Stimulated activated naive CD8-positive, alpha-beta T cell treated with anti-CD3 and anti-CD28 coated beads, Interleukin-15, Interleukin-2, amounts not matched to agents 100 U/mL and 50 U/mL, for 24 hours (primary cell): ENCODE measurements at places on chromosomes 4 and X.

DNA sequence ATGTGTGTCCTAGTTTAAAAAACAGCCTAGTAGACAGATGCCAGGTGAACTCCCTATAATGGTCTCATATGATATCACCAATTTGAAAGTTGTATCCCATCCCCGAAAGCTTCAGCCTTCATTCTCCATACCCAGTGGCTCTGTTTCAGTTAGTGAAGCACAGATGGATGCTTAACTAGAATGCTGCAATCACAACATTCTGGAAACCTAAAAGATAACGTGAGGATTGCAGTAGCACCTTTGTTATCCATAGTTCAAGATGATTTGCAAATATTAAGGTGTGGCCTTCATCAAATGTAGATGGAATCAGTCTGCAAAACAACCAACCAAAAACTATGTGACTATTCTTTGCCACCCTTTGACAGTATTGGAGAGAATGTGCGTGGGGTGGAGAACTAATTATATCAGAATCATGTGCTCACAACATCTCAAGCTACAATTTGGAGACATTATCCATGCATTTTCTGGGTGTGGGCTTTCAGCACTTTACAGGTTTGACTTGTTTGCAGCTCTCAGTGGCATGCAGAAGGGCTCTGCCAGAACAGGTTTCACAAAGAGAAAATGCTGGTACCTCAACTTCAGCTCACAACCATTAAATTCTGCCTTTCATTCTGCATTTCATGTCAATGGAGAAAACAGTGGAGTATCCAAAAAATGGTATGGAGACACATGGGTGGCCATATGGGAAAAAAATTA lies 18.3 kb upstream of the PPID start:
- DNase-seq, result no peak

GRCh38 chr4:41471126-41472071 lies 66.6 kb upstream of the LIMCH1 start:
- DNase-seq, result no peak

DNA sequence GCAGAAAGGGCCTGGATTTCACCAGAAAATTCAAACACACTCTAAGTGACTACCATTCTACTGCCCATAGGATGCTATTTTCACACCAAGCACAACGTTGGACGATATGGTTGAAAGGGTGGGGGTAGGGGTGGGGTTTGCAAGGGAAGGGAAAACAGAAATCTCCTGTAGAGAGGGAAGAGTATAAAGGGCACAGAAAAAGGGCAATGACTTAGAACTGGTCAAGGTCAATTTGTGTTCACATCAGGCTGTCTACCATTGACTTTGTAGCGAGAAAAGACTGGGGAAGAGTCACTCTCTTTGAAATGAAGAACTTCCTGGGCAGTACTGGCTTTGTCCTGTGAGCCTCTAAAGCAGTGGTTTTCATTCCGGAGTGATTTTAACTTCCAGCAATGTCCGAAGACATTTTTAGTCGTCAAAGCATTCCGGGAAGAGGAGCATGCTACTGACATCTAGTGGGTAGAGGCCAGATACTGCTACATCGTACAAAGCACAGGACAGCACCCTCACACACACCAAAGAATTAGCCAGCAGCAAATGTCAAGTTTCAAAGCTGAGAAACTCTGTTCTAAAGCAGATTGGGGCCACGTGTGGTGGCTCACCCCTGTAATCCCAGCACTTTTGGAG lies 48.4 kb upstream of the SLC7A3 start:
- peak; percentile 2 for DNase-seq

DNA sequence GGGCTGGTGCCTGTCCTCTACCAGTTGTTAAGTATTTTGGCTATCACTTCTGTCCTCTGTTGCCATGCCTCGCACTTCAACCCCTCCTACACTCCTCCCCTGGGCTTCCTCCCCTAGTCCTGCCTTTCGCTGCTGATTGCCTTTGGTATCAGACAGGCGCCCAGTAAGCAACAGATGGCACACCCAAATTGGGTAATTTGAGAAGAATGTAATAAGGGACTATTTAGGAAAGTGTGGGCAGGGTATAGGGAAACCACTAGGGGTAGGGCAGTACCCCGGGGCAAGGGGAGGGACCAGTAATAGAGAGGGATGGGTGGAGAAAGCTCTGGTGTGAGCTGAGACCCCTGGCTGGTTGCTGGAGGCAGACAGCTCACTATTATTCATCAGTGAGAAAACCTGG lies 172.7 kb upstream of the USP9X start:
- DNase-seq, result no peak

DNA sequence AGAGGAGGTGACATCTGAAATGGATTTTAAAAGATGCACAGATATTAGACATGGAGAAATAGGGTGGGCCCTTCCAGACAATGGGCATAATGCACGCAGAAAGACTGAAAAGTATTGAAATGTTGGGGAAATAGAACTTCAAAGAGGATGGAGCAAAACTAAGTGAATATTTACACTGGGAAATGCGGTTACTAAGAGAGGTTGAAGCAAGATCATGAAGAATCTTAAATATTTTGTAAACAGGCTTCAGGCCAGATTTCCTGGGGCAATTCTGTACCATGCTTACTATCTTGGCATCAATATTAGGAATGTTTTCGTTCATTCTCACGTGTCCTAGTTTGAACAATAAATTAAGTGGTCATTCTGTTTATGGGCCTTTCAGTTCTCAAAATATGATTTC lies 216.3 kb downstream of the ADAMTS3 start:
- DNase-seq, result no peak

DNA sequence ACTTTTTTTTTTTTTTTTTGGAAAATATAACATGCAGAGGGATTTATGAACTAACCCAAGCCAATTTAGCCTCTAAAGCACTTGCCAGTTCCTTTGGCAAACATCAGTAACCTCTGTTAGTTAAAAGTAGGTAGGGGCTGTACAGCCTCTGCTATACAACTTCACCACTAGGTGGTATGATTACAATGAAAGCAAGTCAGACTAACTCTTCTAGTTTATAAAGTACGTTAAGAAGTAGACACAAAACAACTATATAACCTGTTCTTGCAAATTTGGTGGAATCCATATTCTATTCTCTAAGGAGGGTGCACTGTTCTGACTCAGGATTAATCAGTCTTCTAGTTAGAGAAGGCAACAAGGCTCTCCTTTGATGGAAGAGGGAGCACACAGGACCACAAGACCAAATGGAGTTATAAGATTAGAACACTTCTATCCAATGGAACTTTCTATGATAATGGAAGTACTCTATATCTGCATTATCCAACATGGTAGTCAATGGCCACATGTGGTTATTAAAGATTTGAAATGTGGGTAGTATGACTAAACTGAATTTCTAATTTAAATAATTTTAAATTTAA lies 12.8 kb downstream of the AIMP1 start:
- no peak for DNase-seq

- DNase-seq, result no peak
Measured at GRCh38 chr4:9988363-9988749, 32.9 kb downstream of the SLC2A9 start.

DNA sequence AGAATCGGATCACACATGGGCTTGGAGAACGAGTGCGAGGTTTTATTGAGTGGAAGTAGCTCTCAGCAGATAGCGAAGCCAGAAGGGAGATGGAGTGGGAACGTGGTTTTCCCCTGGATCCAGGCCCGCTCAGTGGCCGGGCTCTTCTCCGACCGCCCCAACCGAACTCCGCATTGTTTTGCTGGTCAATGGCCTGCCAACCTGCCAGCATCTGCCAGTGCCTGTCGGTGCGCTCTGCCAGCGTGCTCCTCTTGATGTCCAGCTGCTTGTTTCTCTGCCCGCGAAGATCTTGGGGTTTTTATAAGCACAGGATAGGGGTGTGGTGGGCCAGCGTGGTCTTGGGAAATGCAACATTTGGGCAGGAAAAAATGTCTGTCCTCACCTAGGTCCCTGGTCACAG lies 5.6 kb upstream of the SYTL5 start:
- DNase-seq, result no peak

DNA sequence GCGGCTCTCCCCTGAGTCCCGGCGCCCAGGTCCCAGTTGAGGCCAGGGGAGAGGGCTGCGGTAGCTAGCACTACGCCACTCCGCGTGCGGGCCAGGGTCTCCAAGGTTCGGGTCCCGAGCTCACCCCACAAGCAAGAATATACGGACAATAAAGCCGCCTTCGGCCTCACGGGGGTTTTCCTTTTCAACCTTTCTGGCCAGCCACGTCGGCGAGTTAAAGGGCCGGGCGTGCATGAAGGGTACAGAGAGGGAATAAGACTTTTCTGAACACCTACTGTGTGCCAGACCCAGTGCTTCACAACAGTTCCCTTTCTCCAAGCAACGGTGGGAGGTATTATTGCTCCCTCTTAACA lies 138.5 kb upstream of the ZIC3 start:
- DNase-seq, result no peak

DNA sequence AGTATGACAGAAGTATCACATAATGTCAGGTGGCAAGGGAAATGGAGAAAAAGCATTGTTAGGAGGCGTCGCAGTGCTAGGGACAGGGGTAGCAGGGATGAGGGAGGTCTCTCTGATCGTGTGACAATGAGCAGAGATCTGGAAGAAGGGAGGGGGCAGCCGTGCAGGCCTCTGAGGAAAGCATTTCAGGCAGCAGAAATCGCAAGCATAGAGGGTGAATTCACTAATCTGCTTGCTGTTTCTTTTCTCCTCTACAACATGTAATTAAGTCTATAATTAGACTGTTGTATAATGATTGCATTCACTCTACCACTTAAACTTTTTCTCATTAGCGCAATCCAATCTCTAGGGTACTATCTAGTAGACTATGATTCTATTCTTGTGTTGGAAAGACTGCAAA lies 9.1 kb downstream of the CYP4V2 start:
- no peak for DNase-seq

DNA sequence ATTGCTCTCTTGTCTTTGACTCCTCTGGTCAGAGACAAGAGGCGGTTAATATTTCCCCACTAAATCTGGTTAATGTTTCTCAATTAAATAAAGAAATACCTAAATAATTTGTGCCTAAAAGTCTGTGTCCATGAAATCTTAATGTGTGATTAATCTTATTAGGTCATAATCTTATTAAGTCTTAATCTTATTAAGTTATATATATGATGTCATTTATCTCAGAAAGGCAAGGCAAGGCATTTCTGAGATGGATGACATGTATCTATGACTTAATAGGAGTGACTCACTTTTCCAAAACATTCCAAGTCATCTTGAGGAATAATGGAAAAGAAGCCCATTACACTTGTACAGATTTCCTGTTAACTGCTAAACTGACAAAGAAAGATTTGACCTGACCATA lies 74.7 kb downstream of the TRAM1L1 start:
- no peak for DNase-seq

DNA sequence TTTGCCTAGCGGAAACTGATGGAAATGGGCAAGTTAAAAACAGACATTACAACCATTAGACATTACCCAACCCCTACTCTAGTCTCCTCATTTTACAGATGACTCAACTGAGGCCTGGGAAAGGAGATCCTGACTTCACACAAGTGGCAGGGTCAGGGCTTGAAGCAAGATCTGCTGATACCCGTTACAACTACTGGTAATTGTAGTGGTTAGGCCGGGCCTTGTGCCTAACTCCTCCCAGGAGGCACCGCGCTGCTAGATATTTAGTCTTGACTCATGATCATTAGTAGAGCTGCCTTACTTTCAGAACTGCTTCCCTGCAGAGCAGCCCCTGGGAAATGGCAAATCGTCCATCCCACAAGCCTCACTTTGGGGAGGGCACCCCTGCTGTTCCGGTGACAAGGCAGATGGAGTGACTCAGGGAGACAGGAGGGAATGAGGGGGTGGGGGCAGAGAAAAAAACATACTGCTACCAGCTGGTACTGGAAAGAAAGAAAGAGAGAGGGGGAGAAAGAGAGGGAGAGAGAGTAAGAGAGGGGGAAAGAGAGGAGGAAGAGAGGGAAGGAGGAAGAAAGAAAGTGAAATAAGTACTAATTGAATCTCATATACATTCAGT lies 12.2 kb downstream of the ARHGEF6 start:
- DNase-seq, result peak; percentile 56

DNA sequence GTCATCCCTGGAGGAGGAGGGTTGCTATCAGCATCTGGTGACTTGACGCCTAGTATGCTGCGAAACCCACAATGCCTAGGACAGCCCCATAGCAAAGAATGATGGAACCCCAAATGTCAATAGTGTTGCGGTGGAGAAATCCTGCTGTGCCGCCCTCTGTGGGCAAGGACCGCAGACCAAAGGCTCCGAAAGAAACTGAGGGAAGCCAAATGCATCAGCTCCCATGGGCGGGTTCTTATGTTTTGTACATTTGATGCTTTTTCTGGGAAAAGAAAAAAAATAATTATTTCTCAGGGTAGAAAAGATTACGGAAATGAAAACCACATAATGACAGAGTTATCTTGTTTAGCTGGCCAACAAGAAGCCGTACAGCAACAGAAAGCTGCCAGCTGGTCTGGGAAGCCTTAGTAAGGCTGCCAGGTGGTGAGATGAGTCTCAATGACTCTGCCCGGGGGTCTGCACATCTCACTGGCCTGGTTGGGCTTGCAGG lies 95.0 kb upstream of the TBL1X start:
- DNase-seq, result peak; percentile 29

DNA sequence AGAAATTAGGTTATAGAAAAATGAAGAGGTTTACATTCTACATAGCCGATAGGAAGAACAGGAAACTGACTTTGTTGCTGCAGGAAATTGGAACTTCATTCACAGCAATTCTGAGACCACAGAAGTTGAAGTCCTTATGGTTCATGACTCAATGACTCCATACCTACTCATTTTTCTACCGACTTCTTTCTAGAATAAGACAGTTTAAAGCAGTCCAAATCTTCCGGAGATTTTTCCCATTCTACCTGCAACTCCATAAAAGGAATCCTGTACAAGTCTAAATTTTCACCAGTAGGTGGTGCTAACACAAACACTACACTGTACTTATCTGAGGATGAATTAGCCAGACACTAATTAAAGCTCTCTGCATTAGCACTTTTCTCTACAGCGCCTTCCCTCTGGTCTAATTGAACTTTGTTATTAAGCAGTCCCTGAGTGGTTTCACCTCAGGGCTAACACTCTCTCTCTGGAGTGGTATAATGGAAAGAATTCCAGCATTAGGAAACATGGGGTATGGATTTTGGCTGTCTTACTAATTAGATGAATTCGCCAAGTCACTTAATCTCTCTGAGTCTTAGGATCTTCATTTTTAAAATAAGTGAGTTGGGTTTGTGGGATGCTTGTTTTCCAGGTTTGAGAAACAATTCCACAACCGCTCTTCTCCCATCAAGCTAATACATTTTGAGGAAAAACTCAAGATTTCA lies 167.9 kb downstream of the SMIM20 start:
- no peak for DNase-seq

- no peak for DNase-seq
Measured at GRCh38 chr4:180900781-180901180, 1342.4 kb upstream of the TENM3 start.

GRCh38 chrX:115233497-115234455 lies at the start of gene LRCH2:
Gene LRCH2 (minus strand): TSS chrX:115234096. CDS start chrX:115234041, 55 bp downstream.
- DNase-seq, result no peak

DNA sequence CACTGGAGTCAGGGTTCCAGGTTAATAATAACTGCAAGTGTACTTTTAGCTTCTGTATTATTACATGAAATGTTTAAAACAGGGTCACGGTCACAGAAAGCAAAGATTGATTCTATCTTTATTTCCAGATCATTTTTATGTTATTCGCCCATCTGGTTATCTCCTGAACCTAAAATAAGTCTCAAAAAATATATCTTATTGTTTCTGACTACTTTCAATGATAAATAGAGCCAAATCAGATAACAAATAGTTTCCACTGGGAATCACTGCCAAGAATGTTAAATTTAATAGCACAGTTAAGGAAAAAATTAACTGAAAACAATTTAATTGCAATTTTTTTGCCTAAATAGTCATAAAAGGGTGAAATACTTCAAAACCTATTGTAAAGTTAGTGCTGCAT lies 17.2 kb upstream of the VEGFD start:
- DNase-seq, result no peak

GRCh38 chrX:151713849-151714248 lies 2.0 kb upstream of the FATE1 start:
- DNase-seq, result peak; percentile 14

GRCh38 chr4:127809173-127809800 lies 27.2 kb downstream of the HSPA4L start:
- DNase-seq, result no peak
